Nucleus accumbens (tissue), 56 donors: ENCODE measurements at places on chromosomes 3 and 15.

- DNase-seq: no peak
These were observed 74.8 kb downstream of the TMEM39A start for GRCh38 chr3:119388577-119388976.

DNA sequence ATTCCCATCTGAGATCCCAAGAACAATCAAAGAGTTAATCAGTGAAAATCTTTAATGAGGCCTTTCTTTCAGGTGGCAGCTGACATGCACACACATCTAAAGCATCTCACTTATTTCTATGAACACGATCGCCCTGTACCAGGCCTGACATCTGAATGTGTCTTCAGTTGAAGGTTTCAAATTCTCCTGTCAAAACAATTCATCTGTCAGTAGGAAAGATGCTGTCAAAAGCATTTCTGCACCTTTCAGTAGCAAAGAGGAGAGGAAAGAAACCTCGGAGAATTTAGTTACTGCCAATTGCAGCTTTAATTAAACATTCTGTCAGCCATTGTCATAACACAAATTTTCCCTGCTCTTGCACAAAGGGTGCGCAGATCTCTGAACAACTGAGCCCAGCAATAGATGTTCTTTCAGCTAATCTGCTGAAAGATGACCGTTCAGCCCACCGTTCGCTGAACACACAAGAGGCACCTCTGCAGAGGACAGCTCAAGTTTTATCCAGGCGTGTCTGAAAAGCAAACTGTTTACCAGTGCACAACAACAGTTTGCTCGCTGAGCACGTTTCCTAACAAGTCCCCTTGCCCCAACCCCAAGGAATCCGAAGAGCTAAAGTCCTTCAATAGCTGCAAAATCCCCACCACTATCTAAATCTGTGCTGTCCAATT is 34.1 kb downstream of the LRIG1 start:
- no peak for DNase-seq

DNA sequence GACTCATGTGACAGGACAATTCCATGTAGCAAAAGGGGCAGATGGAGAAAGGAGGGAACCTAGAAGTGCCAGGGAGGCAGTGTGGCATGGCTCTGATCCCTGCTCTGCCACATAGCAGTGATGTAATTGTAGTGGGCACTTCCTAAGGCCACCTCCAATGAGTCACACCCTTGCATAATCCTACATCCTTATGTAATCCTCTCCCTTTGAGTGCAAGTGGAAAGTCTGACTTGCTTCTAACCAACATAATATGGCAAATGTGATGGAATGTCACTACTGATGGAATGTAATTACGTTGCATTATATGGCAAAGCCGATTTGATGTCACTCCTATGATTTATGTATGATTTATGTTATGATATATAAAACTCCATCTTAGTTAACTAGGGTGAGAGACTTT is 72.9 kb upstream of the ATP2C1 start:
- DNase-seq: no peak

DNA sequence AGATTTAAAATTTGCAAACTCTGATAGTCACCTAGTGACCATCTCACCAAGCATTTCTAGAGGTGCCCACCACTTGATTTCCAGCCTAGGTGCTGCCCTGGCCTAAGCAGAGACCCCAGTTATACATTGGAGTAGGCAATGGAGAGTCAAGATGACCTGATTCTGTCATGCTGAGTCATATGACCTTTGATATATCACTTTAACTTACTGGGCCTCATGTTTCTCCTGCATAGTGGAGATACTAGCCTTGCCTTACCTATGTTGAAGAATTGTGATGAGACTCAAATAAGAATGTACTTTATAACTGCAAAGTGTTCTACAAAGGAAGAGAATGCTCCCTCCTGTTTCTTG is 75.5 kb upstream of the XCR1 start:
- no peak for DNase-seq

DNA sequence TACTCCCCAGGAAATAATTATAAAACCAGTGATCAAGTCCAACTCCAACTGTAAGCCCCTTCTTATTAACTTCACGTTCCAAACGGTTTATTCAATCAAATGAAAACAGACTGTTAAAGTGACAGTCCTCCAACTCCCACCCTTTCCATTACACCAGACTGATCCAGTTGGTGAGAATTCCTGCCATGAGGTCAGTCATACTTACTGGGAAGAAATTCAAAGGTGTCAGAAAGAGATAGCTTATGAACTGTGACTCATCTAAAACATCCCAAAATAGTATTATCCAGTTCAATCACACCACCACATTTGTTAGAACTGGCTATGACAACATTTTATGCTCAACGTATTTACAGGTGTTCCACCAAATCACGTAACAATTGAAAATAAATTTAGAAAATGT is 19.5 kb downstream of the SMARCC1 start:
- DNase-seq: no peak

- no peak for DNase-seq
These were observed 313.3 kb downstream of the SATB1 start for GRCh38 chr3:18111796-18112232.

- DNase-seq: no peak
These were observed 38.0 kb upstream of the COPB2 start for GRCh38 chr3:139427283-139428060.

- no peak for DNase-seq
These were observed 48.6 kb upstream of the DUSP7 start for GRCh38 chr3:52104684-52105640.

DNA sequence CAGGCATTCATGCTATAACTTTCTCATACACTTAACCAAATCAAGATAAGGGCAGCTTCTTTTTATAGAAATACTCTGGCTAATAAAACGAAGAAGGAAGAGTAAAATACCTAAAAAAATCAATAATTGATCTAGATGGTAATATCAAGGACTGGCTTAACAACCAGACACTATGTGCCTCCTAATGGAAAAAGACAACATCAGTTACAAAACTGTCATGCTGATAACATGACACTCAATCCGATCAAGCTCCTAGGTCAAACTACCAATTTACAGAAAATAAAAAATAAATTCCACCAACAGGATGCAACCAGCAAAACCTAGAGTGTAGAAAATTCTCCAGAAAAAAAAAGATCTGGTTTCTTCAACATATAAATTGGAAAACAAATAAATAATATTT is 634.6 kb downstream of the IGSF11 start:
- DNase-seq: no peak

DNA sequence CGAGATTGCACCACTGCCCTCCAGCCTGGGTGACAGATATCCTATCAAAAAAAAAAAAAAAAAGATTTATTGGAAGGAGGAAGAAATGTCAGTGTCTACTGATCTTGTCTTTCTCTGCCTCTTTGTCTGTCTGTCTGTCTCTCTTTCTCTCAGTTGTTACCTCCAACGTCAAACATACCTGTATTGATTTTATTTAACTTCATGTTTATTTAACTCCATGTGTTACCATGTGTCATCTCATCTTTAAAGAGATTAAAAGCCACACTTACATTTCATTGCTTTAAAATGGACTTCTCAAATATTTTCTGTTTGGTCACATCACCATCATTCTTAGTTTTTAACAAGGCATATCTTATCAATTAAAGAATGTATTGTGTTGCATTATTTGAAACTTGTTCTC is 9.4 kb downstream of the CLDN11 start:
- DNase-seq: no peak

DNA sequence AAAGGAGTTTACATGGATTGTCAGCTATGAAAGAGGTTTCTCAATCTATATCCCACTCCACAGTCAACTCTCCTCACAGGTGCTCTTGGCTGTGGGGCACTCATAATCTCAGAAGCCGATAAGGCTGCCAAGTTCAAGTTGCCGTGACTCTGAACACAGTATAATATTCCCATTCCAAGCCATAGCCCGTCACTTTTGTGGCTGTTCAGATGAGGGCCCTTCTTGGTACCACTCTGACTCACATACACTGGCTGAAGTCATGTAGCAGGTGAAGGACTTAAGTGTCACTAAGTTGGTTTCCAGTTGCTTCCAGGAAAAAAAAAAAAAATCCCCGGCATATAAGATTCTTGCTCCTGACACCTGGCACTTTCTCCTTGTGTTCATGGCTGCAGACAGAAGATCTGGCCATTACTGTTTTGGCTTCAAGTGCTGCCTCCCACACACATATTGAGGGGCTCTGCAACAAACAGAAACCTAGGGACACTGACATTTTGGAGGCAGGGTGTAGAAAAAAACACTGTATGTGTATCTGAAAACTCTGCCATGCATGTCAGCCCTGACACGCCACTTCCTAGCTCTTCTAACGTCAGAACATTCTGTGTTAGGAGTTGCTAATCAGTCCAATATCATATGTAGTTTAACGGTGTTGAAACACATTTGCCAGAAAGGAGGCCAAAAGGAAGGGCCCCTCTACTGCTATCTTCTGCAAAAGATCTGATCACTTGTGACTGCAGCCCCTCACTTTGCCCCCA is 170.2 kb upstream of the ICE2 start:
- DNase-seq: no peak

- DNase-seq: no peak
These were observed 45.1 kb downstream of the LRRC28 start for GRCh38 chr15:99296386-99296785.

DNA sequence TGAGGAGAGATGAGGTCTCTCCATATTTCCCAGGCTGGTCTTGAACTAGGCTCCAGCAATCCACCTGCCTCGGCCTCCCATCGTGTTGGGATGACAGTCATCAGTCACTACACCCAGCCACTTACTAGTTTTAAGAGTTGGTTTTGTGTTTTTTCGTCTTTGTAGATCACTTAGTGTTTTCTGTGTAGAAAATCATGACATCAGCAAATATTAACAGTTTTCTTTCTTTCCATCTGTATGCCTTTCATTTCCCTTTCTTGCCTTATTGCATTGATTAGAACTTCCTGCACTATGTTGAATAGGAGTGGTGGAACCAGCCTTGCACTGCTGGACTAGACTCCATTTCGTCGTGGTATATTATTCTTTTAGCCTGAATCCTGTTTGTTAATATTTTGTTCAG is 415.5 kb downstream of the FHIT start:
- DNase-seq: no peak

- DNase-seq: no peak
These were observed 56.1 kb downstream of the SLC12A8 start for GRCh38 chr3:125156456-125156855.

DNA sequence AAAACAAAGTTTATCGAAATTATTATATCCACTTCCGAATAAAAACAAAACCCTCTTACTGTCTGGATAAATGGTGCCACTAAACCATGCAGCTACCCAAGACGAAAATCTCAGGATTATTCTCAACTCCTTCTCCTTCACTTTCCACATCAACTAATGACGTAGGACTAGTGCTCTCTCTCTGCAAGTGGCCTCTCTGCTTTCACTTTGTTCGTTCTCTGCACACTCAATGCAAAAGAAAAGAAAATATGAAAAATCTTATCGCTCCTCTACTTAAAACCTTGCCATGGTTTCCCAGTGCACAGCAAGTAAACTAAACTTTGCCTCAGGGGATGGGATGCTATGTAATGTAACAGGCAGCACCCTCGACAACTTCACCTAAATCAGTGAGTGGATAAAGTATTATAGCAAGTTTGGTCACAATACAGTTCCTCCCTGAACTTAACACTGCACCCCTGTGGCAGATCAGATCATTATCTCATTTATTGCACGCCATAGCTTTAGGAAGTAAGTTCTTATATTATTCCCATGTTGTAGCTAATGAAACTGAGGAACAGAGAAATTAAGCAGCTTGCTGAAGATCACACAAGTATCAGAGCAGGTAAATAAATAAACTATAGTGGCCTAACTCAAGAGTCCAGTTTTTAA is 262.7 kb upstream of the GADL1 start:
- no peak for DNase-seq

GRCh38 chr3:100216713-100217112 is 44.1 kb upstream of the TBC1D23 start:
- DNase-seq: no peak

DNA sequence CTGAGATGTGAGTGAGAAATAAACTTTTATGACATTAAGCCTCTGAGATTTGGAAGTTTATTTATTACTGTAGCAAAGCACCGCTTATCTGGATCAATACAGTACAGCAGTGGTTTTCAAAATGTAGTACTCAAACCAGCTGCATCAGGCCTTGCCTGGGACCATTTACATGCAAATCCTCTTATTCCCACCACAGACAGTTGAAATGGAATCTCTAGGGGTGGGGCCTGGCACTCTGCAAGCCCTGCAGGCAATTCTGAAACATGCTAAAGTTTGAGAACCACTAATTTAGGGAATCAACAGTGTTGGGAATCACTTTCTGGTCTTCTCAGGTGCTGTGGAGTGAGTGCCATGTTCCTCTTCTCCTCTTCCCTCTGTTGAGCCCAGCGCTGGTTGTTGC is 77.8 kb upstream of the TAMM41 start:
- DNase-seq: no peak

DNA sequence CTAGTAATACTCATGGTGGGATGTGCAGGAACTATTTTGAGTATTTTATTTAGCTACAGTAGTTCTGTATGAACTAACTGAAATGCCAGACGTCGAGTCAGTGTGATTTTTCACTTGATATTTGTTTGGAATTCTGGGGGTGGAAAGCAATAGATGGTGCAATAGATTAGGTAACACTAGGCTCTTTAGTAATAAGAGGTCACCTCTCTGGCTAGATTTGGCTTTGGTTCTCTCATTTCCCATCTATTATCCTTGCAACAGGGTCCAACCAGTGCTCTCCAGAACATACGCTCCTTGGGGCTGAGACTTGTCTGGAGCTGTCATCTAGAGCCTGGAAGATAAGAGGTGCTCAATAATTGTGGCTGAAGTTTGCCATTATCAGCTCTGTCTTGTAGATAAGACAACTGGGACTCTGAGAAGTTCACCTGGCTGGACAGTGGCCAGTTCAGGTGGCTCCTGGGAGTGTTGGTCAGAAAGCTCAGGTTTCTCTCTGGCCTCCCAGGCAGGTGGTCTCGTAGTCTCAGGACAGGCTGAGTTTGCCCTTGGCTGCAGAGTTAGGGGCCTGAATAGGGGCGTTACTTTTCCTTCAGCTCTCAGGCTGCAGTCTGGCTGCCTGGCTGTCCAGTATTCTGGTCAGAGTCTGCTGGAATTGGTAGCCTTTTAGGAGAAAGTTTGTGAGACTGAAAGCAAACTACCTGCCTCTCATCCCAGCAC is 277.5 kb upstream of the RGMA start:
- no peak for DNase-seq

DNA sequence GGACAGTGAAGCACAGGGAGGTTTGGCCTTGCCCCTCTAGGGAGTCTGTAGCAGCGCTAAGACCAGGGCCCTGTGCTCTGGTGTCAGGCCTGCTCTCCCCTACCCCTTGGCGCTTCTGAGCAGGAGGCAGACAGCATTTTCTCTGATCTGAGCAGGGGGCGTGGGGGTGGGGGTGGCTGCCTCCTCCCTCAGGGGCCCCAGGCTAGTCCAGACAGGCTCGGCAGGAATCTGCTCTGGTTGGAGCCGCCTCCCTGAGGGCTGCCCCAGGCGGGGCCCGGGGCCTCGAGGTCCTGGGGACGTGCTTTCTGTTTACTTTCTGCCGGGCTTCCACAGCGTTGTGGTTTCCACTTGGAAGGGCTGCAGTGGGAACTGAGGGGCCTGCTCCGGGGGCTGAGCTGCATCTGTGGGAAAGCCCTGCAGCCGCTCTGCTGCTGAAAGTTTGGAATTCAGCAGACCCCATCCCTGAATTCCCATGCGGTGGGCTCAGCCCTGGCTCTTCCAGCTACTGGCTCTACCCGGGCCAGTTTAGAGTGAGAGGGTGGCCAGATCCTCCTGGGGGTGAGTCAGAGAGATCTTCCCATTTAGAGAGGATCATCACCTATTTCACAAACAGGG is 105.4 kb downstream of the LINGO1 start:
- DNase-seq: no peak
